ENCODE measurements at places on chromosomes 16 and 17. TPM values are rescaled to one million over a fixed set of nuclear protein-coding genes. Genes with fewer than 3 reads are reported as not detected.
A peak's percentile ranks its signal among the peaks of the same experiment; 100 is the strongest.

DNA sequence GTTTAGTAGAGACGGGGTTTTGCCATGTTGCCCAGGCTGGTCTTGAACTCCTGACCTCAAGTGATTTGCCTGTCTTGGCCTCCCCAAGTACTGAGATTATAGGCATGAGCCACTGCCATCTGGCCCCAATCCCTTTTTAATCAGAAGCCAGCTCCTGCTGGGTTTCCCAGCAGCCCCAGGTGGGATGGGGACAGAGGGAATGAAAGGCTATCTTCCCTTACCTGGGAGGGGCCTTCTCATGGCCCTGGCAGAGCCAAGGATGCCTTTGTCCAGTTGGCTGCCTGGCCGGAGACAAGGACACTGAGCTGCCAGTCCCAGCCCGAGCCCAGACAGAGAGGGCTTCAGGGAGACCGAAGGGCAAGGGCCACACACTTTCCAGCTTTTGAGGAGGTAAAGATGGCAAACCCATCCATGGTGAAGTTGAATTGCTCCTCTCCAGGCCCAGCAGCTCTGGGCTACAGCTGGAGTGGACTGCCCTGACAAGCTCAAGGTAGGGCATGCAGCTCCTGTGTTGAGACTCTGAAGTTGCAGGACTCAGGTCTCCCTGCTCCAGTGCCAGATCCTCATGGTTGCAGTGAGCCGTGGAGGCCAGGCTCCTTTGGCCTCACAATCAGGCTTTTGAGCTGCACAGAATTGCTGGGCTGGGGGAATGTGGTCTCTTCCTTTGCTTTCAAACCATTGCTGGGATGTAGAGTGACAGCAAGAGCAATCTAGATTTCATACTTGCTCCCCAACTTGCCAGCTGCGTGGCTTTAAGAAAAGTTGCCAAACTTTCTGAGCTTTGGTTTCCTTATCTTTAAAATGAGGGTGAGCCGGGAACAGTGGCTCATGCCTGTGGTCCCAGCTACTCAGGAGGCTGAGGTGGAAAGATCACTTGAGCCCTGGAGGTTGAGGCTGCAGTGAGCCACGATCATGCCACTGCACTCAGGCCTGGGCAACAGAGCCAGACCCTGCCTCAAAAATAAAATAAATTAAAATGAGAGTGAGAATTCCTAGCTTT is 44.5 kb upstream of the IL34 start:
- no peak overlapping the region for H3K27ac ChIP-seq
- H3K27me3 ChIP-seq = no peaks in the 10 kb centered on the region
- no peaks in the 10 kb centered on the region for H3K36me3 ChIP-seq
- no peak for DNase-seq
- no peaks in the 10 kb centered on the region for H3K4me1 ChIP-seq
- no peak overlapping the region for H3K4me3 ChIP-seq

GRCh38 chr17:74892013-74892841 is 1.2 kb downstream of the FADS6 start:
- DNase-seq = no peak
- H3K27ac ChIP-seq = no peak overlapping the region
- no peaks in the 10 kb centered on the region for H3K27me3 ChIP-seq
- no peak overlapping the region for H3K4me3 ChIP-seq
- H3K36me3 ChIP-seq = no peaks in the 10 kb centered on the region

DNA sequence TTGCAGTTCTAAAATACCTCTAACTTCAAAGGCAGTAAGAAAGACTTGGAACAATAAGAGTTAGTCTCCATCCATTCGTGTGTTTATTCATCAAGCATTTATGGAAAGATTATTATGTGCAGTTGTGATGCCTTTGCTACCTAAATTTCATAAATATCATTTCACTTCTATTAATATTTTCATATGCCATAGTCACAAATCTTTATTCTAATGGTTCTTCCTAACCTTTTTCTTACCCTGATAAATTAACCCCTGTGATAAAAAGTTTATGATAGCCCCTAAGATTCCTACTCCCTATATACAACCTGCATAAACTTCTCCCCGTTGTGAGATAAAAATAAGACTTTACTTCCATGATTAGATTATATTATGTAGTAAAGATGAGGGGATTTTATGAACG is 94.9 kb downstream of the BRIP1 start:
- no peak for DNase-seq
- no peak overlapping the region for H3K4me3 ChIP-seq

CD300E gene
- total RNA-seq = 0.75 TPM

FBF1 gene
- total RNA-seq = 2.3 TPM

DNA sequence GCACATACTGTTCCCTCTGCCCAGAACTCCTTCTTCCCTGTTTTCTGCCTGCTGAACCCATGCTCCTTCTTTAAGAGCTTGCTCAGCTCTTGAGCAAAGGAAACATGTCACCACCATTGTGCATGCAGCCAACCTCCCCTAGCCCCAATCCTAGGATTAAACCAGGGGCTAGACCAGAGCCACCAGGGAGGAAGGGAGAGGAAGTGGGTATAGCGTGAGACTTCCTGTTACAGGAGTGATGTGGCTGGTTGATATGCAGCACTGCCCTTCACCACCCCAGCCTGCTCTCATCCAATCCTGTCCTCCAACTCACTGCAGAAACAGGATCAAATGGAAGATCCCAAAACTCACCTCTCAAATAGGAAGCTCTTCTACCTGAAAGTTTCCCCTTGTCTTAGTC is 67.1 kb upstream of the CDH5 start:
- H3K4me1 ChIP-seq = no peaks in the 10 kb centered on the region
- H3K27me3 ChIP-seq = peaks cover 3% of the 10 kb centered on the region
- peak; percentile 13 for DNase-seq
- H3K36me3 ChIP-seq = no peaks in the 10 kb centered on the region

DNA sequence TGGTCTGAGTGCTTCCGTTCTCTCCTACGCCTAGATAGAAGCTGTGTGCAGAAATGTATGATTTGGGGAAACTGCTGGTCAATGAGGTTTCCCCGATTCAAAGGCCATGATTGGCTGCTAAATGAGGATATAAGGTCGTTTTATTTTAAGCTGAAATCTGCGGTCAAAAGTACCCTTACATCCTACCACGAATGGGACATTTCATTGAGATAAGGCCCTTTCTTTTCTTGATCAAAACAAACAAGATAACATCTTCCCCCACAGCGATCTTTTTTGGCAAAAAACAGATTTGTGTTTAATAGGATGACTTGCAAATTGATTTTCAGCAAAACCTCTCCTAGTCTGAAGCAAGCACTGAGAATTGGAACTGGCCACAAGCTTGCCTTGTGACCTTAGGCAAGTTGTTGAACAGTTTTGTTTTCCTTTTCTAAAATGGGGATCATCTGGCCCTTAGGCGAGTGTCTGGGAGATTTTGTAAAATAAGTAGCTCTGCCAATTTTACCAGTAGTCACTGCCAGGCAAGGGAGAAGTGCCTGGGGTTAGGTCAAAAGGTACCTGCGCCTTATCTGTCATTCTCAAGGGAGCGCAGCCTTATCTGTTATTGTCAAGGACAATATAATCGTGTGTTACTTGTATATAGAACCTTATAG is 635 bp downstream of the SCPEP1 start:
- no peak overlapping the region for H3K4me3 ChIP-seq
- H3K27ac ChIP-seq = peak overlapping the region; percentile 49
- DNase-seq = no peak
- H3K4me1 ChIP-seq = peaks cover 15% of the 10 kb centered on the region
- H3K36me3 ChIP-seq = no peaks in the 10 kb centered on the region
- no peaks in the 10 kb centered on the region for H3K27me3 ChIP-seq

ABCA6 gene
- 45.5 TPM for total RNA-seq

KRTAP1-1 gene
- total RNA-seq = not detected

- H3K36me3 ChIP-seq = no peaks in the 10 kb centered on the region
- H3K4me3 ChIP-seq = no peak overlapping the region
- no peaks in the 10 kb centered on the region for H3K27me3 ChIP-seq
- no peak for DNase-seq
- H3K4me1 ChIP-seq = no peaks in the 10 kb centered on the region
Observed at GRCh38 chr16:50451951-50452508, 83.2 kb upstream of the BRD7 start.

GSDMA gene
- total RNA-seq = 0.08 TPM

- no peaks in the 10 kb centered on the region for H3K36me3 ChIP-seq
- peaks cover 2% of the 10 kb centered on the region for H3K4me1 ChIP-seq
- peak overlapping the region; percentile 61 for H3K27ac ChIP-seq
- DNase-seq = peak; percentile 87
- H3K4me3 ChIP-seq = no peak overlapping the region
- no peaks in the 10 kb centered on the region for H3K27me3 ChIP-seq
Observed at GRCh38 chr17:57892146-57892819, 42.4 kb upstream of the MRPS23 start.

GRCh38 chr17:79083191-79083971 is 8.8 kb downstream of the ENGASE start:
- no peak overlapping the region for H3K4me3 ChIP-seq
- H3K4me1 ChIP-seq = no peaks in the 10 kb centered on the region
- no peak for DNase-seq
- no peaks in the 10 kb centered on the region for H3K27me3 ChIP-seq
- H3K36me3 ChIP-seq = peaks cover 18% of the 10 kb centered on the region

TMEM106A gene
- total RNA-seq = 2.9 TPM

DNA sequence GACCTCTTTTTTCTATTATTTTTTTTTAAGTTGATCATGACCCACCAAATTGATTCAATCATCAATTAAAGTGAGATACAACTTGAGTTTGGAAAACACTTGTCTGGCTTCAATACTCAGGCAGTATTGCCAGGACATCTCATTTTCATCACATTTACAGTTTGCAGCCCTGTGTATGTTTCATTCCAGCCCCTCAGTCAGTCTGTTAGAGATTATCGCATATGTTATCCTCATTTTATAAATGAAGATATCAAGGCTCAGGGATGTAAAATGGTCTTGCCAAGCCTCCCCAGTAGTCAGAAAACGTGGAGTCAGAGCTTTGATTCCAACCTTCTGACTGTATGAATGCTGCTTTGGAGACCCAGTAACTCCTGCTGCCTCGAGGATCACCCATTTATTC is 87.3 kb upstream of the CACNG3 start:
- DNase-seq = no peak
- H3K27me3 ChIP-seq = peaks cover 4% of the 10 kb centered on the region
- no peak overlapping the region for H3K4me3 ChIP-seq
- no peaks in the 10 kb centered on the region for H3K4me1 ChIP-seq
- no peaks in the 10 kb centered on the region for H3K36me3 ChIP-seq
- H3K27ac ChIP-seq = no peak overlapping the region

CLEC3A gene
- not detected for total RNA-seq

KIF18B gene
- total RNA-seq = 11.9 TPM

ITGB3 gene
- 33.4 TPM for total RNA-seq

DNA sequence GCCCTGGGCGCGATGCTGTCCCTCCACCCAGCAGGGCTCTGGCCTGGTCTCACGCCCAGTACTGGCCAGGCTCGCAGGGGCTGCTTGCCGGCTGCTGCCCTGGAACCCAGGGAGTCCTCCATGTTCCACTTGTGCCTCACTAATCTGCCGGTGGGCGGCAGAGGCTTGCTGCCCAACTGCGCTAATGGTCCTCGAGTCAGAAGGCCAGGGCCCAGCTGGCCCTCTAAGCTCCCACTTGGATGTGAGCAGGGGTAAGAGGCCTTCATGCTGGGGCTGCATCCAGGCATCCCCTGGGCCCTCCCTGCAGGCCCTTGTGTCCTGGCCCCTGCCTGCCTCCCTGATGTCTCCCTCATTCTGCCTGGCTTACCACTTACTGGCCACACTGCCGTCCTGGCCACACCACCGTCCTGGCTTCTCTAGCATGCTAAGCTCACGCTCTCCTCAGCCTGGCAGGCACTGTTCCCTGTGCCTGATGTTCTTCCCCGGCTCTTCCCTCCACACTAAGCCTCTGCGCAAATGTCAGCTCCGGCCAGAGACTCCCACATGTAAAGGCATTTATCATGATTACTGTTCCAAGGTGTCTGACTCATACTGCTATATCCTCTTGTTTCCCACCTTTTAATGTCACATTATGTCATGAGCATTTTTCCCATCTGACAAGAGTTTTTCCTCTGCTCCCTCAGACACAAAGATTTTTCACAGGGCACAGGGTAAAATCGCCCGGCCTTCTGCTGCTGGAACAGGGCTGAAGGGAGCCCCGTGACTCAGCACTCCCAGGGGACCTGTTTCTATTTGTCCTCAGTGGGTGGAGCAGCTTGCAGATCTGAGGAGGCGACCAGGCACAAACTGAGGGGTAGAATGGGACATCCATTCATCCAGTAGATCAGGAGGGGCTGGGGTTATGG is 15.9 kb downstream of the B9D1 start:
- no peaks in the 10 kb centered on the region for H3K36me3 ChIP-seq
- peak overlapping the region; percentile 68 for H3K27ac ChIP-seq

- no peaks in the 10 kb centered on the region for H3K4me1 ChIP-seq
- H3K27me3 ChIP-seq = no peaks in the 10 kb centered on the region
- no peak for DNase-seq
- no peak overlapping the region for H3K4me3 ChIP-seq
Observed at GRCh38 chr17:27446569-27447301, 9.5 kb upstream of the KSR1 start.

CCL2 gene
- total RNA-seq = 6.1 TPM

HOXB1 gene
- not detected for total RNA-seq
